ENCODE measurements at places on chromosomes 2 and 18.

DNA sequence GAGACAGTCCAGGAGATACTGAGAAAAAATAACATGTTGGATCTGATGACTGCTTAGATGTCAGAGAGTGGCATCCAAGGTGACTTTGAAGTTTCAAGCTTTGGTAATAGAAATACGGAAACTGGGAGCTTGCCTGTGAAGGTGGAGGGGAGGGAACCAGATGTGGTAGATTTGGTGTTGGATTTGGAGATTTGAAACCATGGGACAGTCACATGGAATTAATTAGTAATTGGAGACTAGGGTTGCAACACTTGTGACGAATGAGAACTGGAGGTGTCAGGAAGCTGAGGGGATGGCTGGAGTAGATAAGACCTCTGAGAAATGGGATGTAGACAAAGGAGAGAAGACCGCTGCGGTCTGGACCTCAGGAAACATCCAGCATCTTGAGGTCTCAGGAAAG, 46.7 kb downstream of the RPL37A start:
- no peak for DNase-seq

- DNase-seq: no peak
Measured at GRCh38 chr2:214889301-214889700, 79.8 kb upstream of the BARD1 start.

DNA sequence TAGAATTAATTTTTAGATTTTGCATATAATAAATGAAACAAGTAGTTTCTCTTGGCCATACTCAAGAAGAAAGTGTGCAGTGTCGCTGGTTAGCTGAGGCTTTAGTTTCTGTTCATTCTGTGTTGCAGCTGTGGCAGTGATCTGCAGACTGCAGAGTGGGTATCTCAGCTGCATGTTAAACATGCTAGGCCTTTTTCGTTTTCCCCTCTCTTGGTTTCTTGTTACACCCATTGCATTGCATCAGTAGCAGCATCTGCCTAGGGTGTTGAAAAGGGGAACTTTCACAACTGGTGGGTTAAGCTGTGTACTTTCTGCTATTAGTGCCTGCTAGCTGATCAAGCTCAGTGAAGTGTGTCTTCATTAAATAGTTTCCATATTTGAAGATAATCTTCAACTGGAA, 51.3 kb downstream of the ACSL3 start:
- no peak for DNase-seq

- no peak for DNase-seq
Measured at GRCh38 chr2:102801858-102802699, 40.2 kb downstream of the TMEM182 start.

All from Panc1 (cell line).